PC-9 (cell line): ENCODE measurements at places on chromosomes 6 and 20. TPM values are rescaled to one million over a fixed set of nuclear protein-coding genes. Genes with fewer than 3 reads are reported as not detected.

BPIFB4 gene
- not detected in 2 replicates for total RNA-seq

LINC00237 gene
- total RNA-seq, result not detected in 2 replicates

CEP162 gene
- 5.8 and 6.0 TPM in 2 replicates for total RNA-seq

DNA sequence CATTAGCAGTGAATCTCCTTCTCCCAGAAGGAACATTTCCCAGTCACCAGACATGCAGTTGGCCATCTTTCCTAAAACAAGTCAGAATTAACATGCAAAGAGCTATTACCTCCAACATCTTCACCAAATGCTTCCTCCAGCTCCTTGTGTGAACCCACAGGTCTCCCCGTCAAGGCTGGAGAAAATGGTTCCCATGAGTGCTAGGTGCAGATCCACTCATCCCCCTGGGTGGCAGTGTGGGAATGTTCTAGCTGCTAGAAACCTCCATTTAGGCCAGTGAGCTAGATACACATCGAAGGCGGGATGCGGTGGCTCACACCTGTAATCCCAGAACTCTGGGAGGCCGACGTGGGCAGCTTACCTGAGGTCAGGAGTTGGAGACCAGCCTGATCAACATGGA, 603.9 kb upstream of the SLC35B3 start:
- no peaks in the 10 kb centered on the region for H3K36me3 ChIP-seq
- DNase-seq, result no peak
- H3K4me3 ChIP-seq, result no peak overlapping the region
- H3K27ac ChIP-seq, result no peak overlapping the region

GRCh38 chr6:169786349-169786748, 34.9 kb downstream of the ERMARD start:
- no peaks in the 10 kb centered on the region for H3K36me3 ChIP-seq
- H3K27ac ChIP-seq, result no peak overlapping the region
- H3K4me3 ChIP-seq, result no peak overlapping the region
- DNase-seq, result no peak
- H3K27me3 ChIP-seq, result peaks cover 27% of the 10 kb centered on the region

DNA sequence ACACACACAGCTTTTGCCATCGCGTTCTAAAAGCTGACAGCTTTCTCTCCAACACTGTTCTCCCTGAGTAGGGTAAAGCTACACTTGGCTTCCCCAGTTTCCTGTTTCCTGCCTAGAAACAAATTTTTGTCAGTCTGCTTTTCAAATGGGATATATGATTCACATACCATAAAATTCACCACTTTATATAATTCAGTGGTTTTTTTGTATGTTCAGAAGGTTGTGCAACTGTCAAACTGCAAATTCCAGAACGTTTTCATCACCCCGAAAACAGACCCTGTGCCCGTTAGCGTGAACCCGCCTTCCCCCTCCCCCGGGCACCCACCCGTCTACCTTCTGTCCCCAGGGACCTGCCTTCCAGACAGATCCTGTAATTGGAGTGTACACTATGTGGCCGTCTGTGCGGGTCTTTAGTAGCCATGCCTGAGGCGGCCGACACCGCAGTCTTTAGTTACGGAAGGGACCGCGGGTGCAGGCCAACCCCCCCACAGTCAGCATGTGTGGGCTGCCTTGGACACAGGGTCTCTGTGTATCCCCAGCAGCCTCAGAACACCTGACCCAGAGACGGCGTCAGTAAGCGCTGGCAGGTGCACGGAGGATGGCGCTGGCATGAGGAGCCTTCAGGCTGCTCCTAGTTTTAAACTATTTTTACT, 16.6 kb downstream of the HRH3 start:
- no peaks in the 10 kb centered on the region for H3K4me1 ChIP-seq
- peaks cover 3% of the 10 kb centered on the region; the same call in 1 of the 2 replicates for H3K36me3 ChIP-seq
- H3K4me3 ChIP-seq, result no peak overlapping the region
- no peaks in the 10 kb centered on the region for H3K27me3 ChIP-seq

DNA sequence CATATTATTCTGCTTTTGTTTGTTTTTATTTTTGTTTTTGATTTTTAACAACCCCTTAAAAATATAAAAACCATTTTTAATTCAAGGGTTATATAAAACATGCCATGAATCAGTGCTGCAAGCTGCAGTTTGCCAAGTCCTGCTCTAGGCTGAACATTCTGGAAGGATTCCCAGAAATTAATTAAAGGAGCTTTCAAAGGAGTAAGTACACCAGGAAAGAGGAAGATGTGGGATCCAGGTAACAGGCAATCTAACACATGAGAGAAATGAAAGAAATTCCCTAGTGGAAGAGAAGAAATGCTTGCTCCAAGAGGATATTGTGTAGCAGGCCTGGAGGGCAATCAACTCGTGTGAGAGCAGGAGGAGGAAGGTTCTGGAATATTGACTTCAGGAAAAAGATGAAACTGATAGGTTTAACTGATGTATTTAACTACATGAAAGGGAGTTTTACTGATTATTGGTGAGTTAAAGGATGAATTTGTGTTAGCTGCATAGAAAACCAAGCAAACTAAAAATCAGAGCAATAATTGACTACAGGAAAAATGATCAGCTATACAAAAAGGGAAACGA, 146.0 kb upstream of the PHACTR1 start:
- H3K4me1 ChIP-seq, result peaks cover 19% of the 10 kb centered on the region
- no peaks in the 10 kb centered on the region for H3K27me3 ChIP-seq
- H3K27ac ChIP-seq, result no peak overlapping the region
